ENCODE measurements at places on chromosomes 5 and 9.

DNA sequence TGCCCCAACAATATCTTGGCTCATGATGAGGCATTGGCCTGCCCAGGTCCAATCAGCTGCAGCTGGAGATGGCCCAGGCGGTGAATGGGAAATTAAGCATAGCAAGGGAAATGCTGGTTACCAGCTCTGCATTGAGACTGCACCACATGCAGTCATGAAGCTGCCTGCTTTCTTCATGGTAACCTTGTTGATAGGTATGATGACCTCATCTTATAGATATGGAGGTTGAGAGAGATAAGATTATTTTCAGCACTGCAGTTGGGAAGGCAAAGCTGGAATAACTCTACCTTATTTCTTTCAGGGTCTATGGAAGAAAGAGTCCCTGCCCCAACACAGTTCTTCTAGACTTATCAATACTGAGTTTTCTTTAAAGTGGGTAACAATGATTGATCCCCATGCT, 180.1 kb downstream of the ICE1 start:
- no peak for DNase-seq

GRCh38 chr9:134204041-134204440, 39.7 kb upstream of the RNU6ATAC start:
- DNase-seq: no peak

- no peak for DNase-seq
Measured at GRCh38 chr5:179185256-179185940, 125.2 kb downstream of the ZNF354C start.

- DNase-seq: no peak
Measured at GRCh38 chr5:150540615-150541396, 32.9 kb downstream of the NDST1 start.

DNA sequence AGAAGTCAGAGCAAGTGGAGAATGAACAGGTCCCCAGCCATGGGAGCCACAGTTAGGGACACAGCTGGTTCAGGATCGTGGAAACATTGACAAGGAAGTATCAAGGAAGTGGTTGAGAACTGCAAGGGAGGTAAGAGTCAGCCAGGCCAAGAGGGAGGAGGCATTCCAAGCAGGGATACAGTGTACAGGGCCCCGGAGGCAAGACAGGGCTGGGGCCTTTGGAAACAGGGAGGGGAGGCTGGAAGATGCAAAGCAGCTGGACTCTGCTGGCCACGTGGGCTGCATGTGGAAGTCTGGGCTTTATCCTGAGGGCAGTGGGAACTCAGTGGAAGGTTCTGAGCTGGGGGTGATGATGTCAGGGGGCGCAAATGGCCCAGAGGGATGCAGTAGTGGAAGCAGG, 14.2 kb downstream of the CCDC180 start:
- DNase-seq: no peak

DNA sequence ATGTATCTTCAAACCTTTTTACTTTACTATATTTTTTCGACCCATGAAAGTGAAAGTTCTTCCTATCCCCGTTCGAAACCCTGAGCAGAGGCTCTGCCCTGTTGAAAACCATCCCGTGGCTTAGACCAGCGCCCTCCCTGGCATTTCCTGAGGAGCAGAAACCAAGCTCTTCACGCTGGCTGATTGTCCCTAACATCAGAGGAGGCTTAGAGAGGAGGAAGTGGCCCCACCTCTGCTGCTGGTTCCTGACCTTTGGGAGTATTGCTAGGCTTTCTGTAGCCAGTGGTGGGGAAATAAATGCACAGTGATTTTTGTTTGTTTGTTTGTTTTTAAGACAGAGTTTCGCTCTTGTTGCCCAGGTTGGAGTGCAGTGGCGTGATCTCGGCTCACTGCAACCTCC, 4.2 kb upstream of the PTGES start:
- no peak for DNase-seq

All from stimulated activated CD8-positive, alpha-beta memory T cell treated with anti-CD3 and anti-CD28 coated beads, Interleukin-15, amount 100 ng/mL, for 24 hours (primary cell).